ENCODE measurements at places on chromosomes 12 and 14.

GRCh38 chr14:95519699-95520098, 3.2 kb upstream of the SYNE3 start:
- DNase-seq = peak; percentile 79

- no peak for DNase-seq
These were observed 36.3 kb downstream of the PRKAB1 start for GRCh38 chr12:119704065-119704747.

DNA sequence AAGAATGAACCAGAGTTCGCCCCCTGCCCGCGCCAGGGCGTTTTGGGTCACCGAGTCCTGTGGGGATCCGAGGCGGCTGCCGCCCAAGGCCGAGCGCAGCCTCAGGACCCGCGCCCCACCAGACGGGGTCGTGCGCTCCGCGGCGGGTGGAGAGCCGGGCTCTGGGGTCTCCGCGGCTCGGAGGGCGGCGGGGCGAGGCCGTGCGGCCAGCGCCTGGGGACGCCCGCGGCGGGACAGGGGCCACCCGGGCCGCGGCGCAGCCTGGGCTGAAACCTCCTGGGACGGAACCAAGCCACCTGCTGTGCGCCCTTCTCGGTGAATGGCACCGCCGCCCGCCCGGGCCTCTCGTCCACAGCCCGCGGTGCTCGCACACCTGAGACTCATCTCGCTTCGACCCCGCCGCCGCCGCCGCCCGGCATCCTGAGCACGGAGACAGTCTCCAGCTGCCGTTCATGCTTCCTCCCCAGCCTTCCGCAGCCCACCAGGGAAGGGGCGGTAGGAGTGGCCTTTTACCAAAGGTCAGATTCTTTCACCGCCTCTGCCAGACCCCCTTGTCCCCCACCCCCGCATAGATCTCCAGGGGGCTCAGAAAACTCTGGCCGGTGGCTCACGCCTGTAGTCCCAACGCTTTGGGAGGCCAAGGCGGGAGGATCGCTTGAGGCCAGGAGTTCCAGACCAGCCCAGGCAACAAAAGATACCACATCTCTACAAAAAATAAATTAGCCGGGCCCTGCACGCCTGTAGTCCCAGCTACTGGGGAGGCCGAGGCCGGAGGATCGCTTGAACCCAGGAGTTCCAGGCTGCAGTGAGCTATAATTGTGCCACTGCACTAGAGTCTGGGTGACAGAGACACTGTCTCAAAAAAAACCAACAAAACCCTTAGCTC, 901 bp downstream of the B3GNT4 start:
- no peak for DNase-seq

- DNase-seq = no peak
These were observed at the start of gene PTPN6 for GRCh38 chr12:6950811-6951540. Gene PTPN6 (plus strand): TSS chr12:6951356. CDS start chr12:6951513, 157 bp downstream.

DNA sequence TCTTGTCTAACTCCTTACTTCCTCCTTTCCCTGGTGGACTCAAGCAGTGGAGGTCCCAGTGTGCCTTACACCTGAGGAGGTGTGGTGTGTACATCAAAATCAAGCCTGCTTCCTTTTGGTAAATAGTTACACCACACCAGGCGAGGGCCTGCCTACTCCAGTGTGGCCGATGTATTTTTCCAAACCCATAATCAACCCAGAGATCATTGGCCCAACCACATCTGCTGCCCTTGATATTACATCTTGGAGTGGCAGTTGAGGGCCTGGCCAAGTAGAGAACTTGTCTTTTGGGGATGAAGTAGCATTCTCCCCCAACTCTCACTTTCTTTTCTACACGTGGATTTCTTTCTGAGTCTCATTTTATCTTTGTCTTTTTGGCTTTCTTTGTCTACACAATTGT, 187.4 kb downstream of the EFCAB11 start:
- no peak for DNase-seq

DNA sequence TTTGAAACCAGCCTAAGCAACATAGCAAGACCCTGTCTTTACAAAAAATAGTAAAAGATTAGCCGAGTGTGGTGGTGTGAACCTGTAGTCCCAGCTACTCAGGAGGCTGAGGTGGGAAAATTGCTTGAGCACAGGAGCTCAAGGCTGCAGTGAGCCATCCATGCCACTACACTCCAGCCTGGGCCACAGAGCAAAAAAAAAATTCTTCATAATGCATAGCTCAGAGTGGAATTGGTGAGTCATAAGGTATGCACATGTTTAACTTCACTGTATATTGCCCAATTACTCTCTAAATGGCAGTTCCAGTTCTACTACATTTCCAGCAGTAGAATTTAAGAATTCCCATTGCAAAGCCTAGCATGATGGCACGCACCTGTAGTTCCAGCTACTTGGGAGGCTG, 26.8 kb upstream of the CLIP1 start:
- DNase-seq = peak; percentile 93

DNA sequence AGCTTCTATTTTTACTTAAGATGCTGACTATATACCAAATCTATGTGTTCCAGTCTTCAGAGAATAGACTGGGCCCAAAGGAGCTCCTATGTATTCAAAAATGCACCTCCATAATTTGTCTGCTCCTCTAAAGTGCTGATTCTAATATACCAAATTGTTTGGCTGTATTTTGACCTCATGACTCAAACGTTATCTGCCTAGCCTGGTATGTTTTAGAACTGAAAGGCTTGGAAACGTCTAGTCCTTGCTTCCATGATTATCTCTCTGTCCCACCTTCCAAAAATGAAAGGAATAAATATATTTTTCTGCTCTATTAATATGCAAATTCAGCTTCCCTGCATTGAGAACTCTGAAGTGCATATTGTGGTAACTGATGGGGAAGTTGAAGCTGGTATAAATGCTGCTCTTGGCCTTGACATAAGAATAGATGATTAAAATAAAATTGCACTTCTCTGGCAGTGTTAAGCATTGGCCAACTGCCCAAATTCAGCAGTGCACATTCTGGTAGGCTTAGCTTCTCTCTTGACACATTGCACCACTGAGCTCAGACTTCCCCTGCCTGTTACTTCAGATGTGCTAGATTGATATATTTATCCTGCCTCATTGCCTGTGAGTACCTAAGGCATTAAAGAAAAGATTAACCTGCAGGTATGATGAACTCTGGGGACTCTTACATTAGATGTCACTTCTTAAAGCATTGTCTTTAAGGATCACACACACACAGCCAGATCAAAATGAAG, 882.3 kb downstream of the RPS29 start:
- DNase-seq = peak; percentile 0

GRCh38 chr12:120759591-120760348, 34.1 kb downstream of the ACADS start:
- no peak for DNase-seq

- DNase-seq = no peak
These were observed 222.7 kb downstream of the MSRB3 start for GRCh38 chr12:65501093-65501621.

DNA sequence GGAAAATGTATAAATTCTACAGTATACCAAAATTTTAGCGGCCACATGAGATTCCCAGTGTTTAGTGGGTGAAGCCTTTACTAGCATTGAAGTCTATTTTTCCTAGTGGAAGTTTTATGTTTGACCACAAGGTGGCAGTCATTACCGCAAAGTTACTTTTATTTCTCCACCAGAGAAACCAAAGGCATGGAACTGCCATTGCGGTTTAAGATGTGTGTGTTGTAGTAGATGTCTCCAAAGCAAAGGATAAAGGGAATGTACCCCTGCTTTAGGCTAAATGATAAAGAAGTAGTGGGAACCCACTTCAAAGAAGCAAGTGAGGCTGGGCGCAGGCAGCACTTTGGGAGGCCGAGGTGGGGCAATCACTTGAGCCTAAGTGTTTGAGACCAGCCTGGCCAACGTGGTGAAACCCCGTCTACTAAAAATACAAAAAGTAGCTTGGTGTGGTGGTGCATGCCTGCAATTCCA, 140.5 kb downstream of the PRKCH start:
- peak; percentile 89 for DNase-seq

All from choroid plexus epithelial cell (primary cell).